Amniotic epithelial cell (primary cell): ENCODE measurements at places on chromosomes 11 and 22.

- peak; percentile 93 for DNase-seq
Measured at GRCh38 chr11:1298695-1299492, 10.5 kb downstream of the TOLLIP start.

DNA sequence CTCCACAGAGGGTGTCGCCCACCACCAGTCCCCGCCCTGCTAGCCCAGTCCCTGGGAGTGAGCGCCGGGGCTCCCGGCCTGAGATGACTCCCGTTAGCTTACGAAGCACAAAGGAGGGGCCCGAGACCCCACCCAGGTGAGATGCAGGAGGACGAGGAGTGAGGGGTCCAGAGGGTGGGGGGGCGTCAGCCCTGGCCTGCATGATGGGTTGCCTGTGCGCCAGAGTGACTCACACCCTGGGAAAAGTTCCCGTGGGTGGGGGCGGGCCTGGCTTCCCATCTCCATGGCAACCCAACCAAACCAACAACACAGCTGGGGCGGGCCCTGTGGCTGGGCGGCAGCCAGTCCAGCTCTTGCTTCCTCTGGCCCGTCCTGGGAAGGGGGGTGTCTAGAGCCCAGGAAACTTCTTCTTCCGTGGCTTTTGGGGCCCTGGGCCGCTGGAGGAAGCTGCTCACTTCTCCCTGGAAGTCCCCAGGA, 4.5 kb downstream of the GAS2L1 start:
- peak; percentile 93 for DNase-seq

- DNase-seq, result peak; percentile 11
Measured at GRCh38 chr11:4682623-4683419, 14.8 kb downstream of the OR51E2 start.

DNA sequence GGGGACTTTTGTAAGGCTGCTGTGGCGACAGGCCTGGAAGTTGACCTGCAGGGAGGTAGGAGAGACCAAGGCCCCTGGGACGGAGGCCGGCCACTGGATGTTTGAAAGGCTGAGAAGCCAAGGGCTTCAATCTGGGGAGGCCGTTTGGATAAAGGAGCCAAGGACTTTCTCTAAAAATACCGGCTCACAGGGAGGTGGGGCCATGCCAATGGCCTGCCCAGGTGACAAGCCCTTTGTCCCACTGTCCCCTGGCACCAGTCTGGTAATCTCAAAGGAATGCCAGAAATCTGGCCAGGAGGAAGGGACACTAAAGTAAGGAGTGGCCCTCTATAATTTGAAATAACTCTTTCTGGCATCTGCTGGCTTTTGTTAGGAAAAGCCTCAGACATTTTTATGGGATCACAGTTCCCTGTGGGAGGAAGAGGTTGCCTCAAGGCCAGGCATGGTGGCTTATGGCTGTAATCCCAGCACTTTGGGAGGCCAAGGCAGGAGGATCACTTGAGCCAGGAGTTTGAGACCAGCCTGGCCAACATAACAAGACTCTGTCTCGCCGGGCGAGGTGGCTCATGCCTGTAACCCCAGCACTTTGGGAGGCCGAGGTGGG, 1.9 kb upstream of the CHKA start:
- no peak for DNase-seq

- no peak for DNase-seq
Measured at GRCh38 chr11:92837595-92837994, 131.9 kb upstream of the MTNR1B start.

- no peak for DNase-seq
Measured at GRCh38 chr11:35486934-35487333, 38.5 kb downstream of the PAMR1 start.

DNA sequence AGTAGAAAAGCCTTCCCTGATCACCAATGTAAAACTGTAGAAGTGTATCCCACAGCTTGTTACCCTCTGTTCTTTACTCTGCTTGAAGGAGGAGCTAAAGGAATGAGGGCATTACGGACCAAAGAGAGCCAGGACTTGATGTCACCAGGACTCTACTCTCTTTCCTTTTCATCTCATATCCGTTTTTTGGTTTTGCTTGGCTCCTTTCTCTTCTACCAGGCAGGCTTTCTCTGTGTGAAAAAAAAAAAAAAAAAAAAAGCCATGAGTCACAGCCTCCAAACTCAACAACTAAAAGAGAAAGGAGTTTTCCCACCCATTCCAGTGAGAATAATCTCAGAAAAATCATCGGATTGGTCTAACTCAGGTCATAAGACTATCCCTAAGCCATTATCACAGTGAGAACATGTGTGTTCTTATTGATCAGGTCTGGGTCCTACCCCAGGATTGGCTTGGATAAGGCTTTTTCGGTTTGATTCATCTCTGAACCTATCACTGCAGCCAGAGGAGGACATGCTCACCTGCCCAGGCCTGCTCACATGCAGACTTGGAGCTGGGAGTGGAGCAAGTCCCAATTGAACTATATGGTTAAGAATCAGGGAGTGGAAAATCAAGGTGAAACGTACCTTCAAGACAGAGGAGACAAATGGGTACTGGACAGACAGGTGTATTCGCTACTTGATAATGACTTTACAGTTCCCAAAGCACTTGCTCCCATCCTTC, 19.4 kb upstream of the LRRC55 start:
- no peak for DNase-seq

DNA sequence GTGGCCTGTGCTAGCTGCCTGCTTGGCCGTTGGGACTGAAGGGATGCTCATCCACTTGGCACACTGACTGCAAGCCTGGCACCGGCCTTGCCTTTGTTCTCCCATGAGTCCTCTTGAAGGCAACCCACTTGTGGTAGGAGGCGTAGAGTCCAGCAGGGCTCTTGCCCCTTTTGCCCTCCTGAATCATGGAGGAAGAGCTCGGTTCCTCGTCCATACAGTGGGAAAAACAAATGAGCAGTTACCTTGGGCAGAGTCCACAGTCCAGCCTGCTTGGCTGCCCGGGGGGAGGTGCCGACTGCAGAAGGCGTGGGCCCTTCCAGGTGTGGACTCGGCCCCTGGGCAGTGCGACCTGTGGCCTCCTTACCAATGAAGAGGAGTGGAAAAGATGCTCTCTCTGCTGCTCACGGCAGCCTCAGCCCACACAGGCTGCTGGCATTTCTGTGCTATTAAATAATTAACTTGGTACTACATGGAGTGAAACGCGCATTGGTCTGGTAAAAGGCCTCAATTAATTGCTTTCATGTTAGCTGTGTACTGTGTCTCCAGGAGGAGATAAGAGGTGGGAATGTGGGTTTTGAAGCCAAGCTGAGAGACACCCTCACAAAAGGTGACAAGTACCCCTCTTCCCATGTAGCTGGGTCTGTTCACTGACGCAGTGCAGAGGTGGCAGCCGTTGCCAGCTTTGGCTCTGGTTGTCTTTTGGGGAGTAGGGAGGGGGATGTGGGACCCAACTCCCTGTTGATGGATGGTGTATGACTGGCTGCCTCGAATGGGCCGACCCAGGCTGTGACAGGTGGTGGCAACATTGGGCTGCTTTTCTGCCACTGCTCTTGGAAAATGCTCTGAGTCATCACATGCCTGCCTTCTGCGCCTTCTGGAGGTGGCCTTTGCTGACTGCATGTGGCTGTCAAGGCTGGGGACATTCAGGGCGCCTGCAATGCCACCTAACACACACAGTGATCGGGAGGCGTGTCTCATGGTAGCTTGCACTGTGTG, 26.8 kb upstream of the B3GAT1 start:
- DNase-seq, result no peak

GRCh38 chr11:121437018-121437685, 15.0 kb upstream of the SORL1 start:
- peak; percentile 52 for DNase-seq

- DNase-seq, result no peak
Measured at GRCh38 chr11:19920982-19921381, 208.3 kb downstream of the NAV2 start.

DNA sequence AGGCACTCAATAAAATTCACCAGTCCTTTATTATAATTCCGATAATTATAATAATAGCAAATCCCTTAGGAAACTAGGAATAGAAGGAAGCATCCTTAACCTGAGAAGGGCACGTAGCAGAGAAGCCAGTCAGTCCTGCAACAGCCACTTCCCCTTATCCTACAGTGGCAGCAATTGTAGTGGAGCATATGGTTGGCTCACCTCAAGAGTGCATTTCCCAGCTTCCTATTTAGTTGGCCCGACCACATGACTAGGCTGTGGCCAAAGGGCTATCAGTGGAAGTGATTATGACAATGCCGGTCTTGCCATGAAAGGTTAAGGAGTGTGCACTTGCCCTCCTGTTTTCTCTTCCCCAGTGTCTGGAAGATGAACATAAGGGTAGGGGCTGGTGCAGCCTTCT, 27.0 kb downstream of the TESMIN start:
- DNase-seq, result no peak

DNA sequence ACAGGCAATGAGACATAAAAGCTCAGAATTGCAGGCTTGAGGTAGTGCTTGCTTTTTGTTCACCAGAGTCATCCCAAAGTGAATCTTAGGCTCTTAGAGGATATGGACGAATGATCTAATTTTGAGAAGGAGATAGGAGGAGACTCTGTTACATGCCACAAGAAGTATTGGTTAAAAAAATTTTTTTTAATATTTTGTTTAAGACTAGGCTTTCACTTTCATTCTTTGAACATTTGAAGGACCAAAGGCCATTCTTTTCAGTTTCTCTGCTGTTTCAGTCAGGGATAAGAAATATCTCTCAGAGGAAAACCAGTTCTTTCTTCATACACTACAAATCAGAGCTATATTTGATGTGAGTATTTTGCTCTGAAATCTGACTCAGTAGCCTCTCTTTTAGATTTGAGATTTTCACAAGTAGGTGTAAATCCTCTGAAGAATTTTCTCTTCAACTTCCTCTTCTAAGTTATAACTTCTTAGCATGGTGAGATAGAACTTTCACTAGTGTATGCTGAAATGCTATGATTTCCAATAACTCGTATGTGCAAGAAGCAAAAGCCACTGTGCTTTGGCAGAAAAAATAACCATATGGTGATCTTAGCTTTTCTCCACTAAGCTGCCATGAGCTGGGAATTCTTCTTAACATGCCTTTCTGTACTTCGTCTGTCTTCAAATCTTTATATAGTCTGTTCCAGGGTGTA, 24.1 kb upstream of the FAM181B start:
- DNase-seq, result no peak

DNA sequence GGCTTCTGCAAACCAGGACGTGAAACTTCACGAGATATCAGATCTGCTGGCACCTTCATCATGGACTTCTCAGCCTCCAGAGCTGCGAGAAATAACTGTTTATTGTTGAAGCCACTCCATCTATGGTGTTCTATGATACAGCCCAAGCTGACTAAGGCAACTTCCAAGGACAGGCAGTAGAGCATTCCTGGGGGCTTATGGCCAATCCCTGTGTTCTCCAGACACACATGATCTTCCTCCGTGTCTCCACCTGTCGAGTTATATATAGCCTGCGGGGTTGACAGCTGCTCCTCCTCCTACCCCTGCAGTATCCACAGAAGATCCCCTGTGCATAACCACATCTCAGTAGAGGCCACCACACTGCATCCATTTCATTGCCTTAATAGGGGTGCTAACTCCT, 11.0 kb downstream of the TP53AIP1 start:
- DNase-seq, result no peak

DNA sequence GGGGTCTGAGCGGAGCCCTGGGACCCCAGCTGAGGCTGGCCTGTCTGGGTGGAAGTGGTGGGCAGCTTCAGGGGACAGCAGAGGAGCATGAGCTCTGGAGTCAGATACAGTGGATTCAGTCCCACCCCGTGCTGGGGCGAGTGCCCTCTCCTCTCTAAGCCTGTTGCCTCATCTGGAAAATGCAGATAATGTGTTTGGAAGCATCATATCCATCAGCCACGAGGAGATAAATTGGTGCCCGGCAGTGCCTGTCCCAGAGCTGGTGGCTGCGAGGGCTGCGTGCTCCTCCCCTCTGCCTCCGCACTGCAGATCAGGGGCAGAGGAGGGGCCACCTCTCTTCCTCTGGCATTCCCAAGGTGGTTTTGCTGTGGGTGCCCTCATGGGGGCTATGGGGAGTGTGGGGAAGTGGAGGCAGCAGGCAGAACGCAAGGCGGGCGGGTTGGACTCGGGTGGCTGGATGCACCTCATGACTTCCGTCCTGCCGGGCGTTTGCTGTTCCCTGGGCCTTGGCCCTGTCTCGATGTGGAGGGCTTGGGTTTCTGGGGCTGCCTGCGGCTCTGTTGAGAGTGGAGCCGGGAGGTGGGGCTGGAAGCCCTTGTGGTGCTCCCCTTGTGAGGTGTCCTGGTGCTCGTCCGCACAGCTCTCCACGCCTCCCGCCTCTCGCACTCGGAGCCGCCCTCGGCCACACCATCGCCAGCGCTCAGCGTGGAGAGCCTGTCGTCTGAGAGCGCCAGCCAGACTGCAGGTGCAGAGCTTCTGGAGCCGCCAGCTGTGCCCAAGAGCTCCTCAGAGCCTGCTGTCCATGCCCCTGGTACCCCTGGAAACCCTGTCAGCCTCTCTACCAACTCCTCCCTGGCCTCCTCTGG, 20.9 kb downstream of the MICALL1 start:
- DNase-seq, result peak; percentile 7

GRCh38 chr11:132763503-132763902, 768.8 kb downstream of the OPCML start:
- DNase-seq, result no peak

DNA sequence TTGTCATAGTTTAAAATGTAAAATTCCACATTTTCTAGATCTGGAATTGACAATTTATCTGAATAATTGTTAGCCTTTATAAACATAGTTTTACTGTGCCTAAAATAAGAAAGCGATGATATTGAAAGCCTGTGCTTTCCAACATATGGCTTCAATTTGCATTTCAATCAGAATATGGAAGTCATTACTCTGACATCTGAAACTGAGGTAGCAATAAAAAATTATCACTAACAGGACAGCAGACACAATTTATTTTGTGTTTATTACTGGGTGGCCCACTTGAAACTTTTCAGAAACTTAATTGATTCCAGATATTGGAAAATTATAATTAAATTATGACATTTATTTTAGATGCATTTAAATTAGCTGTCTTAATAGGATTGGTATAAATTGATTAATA, 78.5 kb downstream of the TMEM135 start:
- DNase-seq, result no peak

DNA sequence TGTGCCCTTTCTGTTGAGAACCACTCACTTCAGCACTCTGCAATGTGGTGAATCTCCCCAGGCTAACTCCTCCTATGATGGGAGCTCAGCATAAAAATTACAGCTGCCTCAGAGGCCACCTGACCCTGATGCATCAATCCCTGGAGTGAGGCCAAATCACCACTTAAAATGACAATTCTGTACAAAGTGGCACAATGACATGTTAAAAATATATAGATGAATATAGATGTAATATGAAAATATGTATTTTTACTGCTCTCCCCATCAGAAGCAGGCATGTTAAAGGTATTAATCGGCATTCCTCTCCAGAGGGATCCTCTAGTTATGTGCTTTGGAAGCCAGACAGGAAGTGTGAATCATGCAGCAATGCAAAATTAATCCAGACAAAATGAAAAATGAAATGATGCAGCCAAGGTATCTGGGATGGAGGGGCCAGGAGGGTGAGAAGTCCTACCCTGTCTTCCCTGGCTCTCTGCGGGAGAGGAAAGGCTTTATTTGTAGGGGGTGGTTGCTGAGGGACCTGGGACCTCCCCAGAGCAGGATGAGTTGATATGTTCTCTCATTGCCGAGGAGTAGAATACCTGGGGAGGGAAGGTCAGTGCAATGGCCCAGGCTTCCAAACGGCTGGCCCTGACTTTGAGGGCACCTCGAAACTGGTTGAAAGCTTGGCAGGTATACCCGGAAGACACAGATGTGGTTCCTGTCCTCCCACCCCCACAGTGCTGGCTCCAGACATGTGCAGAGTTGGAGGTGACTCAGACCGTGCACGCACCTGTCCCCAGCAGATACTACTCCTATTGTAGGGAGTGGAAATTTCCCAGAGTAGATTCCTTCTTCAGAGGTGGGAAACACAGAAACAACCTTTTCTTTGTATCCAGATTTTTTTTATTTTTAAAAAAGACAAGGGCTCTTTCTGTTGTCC, 347.9 kb upstream of the NCAM1 start:
- DNase-seq, result peak; percentile 54

- DNase-seq, result peak; percentile 92
Measured at GRCh38 chr11:73414977-73415651, 38.9 kb downstream of the RELT start.
